LNCaP clone FGC (cell line): ENCODE measurements at places on chromosomes 4 and X.

- DNase-seq, result no peak
Observed at GRCh38 chr4:169313732-169314131, 43.0 kb upstream of the SH3RF1 start.

GRCh38 chr4:47485768-47486167 is 693 bp downstream of the ATP10D start:
- DNase-seq, result no peak

GRCh38 chr4:138572007-138572406 is 329.9 kb upstream of the SLC7A11 start:
- no peak for DNase-seq

DNA sequence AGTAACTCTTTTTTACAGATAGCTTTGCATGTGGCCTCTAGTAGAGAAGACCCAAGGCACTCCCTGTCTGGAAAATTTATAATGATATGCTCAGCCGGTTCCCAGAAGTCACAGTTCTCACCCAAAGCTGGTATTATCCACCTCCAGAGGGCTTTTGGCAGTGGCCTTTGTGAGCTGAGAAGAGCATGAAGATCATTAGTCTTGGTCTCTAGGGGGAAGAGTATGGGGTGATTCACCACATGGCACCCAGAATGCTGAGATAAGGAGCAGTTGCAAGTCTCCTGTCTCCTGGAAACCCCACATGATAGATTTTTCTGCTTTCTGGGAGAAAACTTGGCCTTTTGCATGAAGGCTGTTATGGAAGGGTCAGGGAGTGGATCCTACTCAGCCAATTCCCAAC is 75.4 kb upstream of the PRPS1 start:
- DNase-seq, result no peak

- DNase-seq, result peak; percentile 67
Observed at GRCh38 chr4:107691378-107691777, 28.7 kb downstream of the PAPSS1 start.
